ENCODE measurements at places on chromosomes 2 and 18. TPM values are rescaled to one million over a fixed set of nuclear protein-coding genes. Genes with fewer than 3 reads are reported as not detected.

The FN1 gene
- 272 TPM for total RNA-seq

The METAP1D gene
- 15.3 TPM for total RNA-seq

DNA sequence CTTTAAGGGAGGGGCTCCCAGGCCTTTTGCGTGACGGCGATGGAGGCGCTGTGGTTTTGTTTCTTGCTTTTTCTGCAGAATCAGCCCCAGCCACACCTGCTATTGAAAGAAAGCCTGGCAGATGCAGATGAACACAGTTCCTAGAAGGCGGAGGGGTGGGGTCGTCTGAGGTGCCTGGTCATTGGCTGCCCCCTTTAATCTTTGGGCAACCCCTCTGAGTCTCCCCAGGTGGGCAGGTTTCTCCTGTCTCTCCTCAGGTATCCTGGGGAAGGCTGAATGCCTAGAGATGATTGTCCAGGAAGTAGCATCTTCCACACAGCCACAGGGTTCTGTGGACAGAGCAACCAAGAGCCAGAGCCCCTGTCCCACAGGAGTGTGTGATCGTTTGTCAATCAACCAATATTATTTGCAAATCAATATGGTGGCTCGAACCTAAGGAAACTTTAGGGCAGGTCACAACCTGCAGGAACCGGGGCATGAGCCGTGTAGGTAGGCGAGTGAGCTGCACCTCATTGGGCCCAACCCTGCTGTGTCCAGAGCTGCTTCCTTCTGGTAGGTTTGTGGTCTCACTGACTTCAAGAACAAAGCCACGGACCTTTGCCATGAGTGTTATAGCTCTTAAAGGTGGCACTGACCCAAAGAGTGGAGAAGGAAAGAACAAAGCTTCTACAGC lies 104.3 kb downstream of the NDUFA10 start:
- no peaks in the 10 kb centered on the region for H3K36me3 ChIP-seq
- H3K27me3 ChIP-seq, result no peaks in the 10 kb centered on the region
- no peak overlapping the region for H3K4me3 ChIP-seq
- no peaks in the 10 kb centered on the region for H3K4me1 ChIP-seq
- no peak overlapping the region for H3K27ac ChIP-seq
- no peak for DNase-seq

GRCh38 chr2:46388881-46389280 lies 90.5 kb upstream of the TMEM247 start:
- H3K27ac ChIP-seq, result peak overlapping the region; percentile 54
- no peak overlapping the region for H3K4me3 ChIP-seq
- no peak for DNase-seq
- no peaks in the 10 kb centered on the region for H3K27me3 ChIP-seq

The MOGAT1 gene
- total RNA-seq, result not detected

GRCh38 chr18:37864122-37864521 lies 298.5 kb upstream of the CELF4 start:
- DNase-seq, result no peak
- H3K27me3 ChIP-seq, result no peaks in the 10 kb centered on the region
- H3K4me3 ChIP-seq, result no peak overlapping the region
- no peaks in the 10 kb centered on the region for H3K4me1 ChIP-seq

GRCh38 chr2:176079831-176080539 lies 3.8 kb downstream of the EVX2 start:
- H3K4me3 ChIP-seq, result no peak overlapping the region
- DNase-seq, result no peak
- H3K27me3 ChIP-seq, result peaks cover 97% of the 10 kb centered on the region
- peaks cover 3% of the 10 kb centered on the region for H3K4me1 ChIP-seq
- H3K27ac ChIP-seq, result no peak overlapping the region
- H3K36me3 ChIP-seq, result no peaks in the 10 kb centered on the region
